Natural killer cell treated with Interleukin-12 subunit alpha and Interleukin-12 subunit beta and Interleukin-15 and Interleukin-18, amount 100 ng/mL, for 72 hours (primary cell): ENCODE measurements at places on chromosomes 5 and 9. TPM values are rescaled to one million over a fixed set of nuclear protein-coding genes. Genes with fewer than 3 reads are reported as not detected.

DNA sequence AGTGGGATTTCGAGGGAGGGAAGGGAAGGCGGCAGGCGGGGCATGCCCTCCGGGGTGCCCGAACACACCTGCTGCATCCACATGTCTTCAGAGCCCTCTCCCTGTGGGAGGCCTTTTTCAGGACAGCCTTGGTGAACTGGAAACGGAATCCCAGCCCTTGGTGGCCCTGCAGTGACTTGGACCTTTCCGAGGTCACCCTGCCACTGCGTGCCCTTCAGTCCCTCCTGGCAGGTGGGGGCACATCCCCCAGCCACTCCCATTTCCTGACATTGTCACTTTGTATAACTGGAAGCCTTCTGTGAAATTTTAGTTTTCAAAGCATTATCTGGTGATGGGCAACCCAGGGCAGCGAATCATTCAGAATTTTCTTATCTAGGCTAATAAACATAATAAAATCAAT is 11.0 kb upstream of the AHRR start:
- DNase-seq, result no peak

- no peak for DNase-seq
These were observed 1155.1 kb downstream of the TAF11L14 start for GRCh38 chr5:18789218-18789998.

GRCh38 chr5:56596155-56596554 is 219.2 kb upstream of the MAP3K1 start:
- DNase-seq, result no peak

PTGR1 gene
- not detected for total RNA-seq

- no peak for DNase-seq
These were observed 31.6 kb downstream of the NUP188 start for GRCh38 chr9:128979111-128979510.

DNA sequence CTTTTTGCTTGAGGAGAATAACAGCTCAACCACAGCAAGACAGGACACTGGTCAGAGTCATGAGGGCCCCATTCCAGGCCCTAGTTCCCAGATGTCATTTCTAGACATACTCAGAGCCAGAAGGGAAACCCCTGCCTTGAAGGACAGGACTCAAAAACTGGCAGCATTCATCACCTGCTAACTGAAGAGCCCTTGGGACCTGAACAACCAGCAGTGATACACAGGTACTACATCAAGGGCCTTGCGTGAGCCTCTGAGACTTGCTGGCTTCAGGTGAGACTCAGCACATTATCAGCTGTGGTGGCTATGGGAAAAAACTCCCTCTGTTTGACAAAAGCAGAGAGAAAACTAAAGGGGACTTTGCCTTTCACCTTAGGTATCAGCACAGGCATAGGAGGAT is 22.6 kb downstream of the TMEM267 start:
- no peak for DNase-seq

SMIM33 gene
- total RNA-seq, result not detected

PCAT7 gene
- not detected for total RNA-seq

DNA sequence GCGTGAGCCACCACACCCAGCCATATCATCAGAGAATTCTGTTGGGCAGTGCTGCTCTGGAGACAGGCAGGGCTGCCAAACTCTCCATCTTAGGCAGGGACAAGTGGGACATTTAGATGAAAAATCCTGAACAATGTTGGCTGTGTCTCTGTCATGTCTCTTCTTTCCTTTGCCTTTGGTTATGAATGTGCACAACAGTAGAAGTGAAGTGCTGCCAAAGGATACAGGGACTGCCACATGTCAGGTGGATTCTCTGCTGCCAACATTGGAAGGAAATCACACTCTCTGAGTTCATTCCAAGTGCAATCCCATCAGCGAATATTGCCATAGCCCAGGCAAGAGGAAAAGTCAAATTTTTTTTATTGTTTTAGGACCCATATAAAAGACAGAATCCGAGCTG is 348.8 kb downstream of the TRPM3 start:
- no peak for DNase-seq

DNA sequence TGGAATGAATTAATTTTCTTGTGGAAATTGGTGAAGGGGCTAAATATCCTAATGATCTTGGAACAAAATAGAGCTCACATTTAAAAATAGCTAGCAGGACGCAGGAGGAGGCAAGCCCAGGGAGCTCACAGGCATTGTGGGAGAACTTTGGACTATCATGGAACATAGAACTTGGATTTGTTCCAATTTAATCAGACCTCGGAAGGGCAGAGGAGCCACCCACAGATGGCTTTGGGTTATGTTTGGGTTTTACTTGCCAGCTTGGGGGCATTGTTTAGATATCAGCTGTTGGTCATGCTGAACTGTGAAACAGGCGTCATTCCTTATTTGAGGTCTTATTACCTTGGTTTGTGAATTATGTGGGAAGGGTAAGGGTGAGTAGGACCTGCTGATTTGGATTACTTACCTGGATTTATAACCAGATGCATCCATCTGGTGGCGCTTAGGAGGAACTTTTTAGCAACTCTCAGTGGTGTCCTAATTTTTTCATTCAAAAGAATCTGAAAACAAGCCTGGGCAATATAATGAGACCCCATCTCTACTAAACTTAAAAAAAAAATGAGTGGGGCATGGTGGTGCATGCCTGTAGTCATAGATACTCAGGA is 14.1 kb upstream of the PTGR1 start:
- no peak for DNase-seq

TOR1A gene
- total RNA-seq, result 53.5 TPM

- DNase-seq, result no peak
These were observed 26.5 kb downstream of the COL27A1 start for GRCh38 chr9:114181607-114182409.

DNA sequence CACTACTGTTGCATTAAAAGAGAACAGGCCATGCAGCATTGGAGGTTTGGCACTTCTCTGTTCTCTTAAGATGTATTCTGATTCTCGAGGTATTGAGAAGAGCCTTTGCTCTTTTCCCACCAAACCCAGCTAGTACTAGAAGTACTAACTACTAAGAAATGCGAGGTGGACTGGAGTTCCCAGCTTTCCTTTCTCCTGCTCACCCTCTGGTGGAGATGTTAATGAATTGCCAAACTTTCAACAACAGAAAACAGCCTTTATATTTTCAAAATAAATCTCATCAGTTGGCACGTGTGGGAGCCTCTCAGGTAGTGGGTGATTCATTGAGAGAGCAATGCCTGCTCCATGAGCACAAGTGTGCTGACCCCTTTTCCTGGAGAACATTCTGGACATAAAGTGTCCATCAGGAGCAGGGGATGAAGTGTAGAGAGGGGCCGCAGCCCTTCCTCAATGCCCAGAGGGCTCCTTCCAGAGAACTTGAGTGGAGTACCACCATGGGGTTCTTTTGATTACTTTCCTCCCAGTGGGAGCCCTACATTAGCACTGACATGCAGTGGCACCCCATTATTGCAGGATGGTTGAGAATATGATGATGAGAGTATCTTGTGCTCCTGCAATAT is 45.7 kb downstream of the TMEM174 start:
- no peak for DNase-seq

- no peak for DNase-seq
These were observed 39.6 kb downstream of the SFXN1 start for GRCh38 chr5:175517824-175518450.

- DNase-seq, result no peak
These were observed 34.9 kb downstream of the DMRT2 start for GRCh38 chr9:1085086-1085485.
